ENCODE measurements at places on chromosomes 1 and 21. TPM values are rescaled to one million over a fixed set of nuclear protein-coding genes. Genes with fewer than 3 reads are reported as not detected.

GRCh38 chr1:221868593-221869303 lies 126.9 kb upstream of the DUSP10 start:
- DNase-seq = peak; percentile 61

GRCh38 chr1:204025917-204026707 lies 46.8 kb upstream of the SOX13 start:
- DNase-seq = no peak

GRCh38 chr1:209869291-209870149 lies 41.7 kb downstream of the UTP25 start:
- DNase-seq = no peak

GRCh38 chr21:41948078-41948895 lies 5.5 kb downstream of the C2CD2 start:
- DNase-seq = no peak

DNA sequence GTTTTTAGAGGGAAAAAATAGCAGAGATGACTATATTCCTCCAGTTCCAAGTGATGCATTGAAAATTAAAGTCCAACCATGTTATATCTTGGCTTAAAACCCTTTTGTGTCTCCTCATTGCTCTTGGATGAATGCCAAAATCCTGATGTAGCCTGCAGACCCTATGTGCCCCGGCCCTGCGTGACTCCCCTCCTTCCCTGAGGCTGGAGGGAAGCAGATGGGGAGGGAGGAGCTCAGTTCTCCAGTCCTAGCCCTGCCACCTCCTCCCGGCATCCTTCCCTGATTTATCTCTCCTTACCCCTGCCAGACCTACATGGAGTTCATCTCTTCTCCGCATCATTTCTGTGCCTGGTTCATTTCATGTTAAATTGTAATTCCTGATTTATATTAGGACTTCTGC lies 397.4 kb downstream of the PTPRU start:
- no peak for DNase-seq

DNA sequence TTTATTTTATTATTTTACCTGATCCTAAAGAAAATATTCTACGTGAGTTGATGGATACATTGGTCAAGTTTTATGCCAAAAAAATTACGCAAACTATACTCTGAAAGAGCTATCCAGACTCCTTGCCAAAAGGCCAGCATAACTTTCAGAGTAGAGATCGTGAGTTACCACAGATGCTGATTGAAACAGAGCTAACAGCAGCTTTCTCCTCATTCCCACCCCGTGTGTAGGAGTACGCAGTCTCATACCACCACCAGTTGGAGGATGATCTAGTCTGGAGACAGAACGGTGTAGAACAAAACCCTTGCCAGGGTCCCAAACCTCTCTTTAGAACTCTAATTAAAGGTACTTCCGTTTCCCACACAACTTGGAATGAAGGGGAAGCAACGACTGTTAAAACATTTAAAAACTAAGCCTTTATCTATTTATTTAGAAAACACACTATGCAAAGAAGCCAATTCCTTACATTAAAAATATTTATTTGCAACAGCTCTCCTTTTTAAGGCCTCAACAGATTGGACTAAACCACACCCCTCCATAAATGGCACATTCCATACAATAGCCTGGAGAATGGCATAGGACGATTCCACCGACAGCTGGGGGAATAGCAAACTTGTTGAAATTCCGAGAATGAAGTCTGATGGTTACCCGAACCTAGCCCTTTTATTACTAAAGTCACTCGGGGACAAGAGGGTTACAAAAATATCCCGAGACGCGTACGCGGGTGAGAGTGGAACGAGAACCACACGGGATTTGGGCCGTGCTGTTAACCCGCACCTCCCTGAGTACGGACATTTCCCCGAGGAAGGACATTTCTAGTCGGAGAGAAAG lies 1.4 kb downstream of the NUCKS1 start:
- peak; percentile 85 for DNase-seq

GRCh38 chr1:63575340-63575826 lies 17.8 kb upstream of the PGM1 start:
- peak; percentile 30 for DNase-seq

DNA sequence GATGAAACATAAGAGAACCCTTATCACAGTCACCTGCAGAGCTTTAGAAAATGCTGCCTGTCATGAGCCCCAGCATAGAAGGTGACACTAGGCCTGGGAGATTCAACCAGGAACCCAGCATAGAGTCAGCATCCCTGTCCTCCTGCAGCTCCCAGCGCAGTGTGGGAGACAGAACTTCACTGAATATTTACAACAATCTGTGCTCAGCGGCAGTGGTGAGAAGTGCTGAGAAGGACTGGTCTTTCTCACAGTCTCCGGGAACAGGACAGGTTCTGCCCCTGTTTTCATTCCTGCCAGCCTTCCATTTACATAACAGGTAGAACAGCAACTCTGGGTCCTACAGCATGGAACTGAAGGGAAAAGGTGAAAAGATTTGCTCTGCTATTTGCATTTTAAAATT lies 83.5 kb upstream of the GADD45A start:
- no peak for DNase-seq

- no peak for DNase-seq
Measured at GRCh38 chr21:32951041-32951440, 74.7 kb upstream of the OLIG2 start.

- DNase-seq = peak; percentile 60
Measured at GRCh38 chr1:55204997-55205396, 10.2 kb downstream of the USP24 start.

GRCh38 chr1:48846441-48846840 lies 69.8 kb upstream of the BEND5 start:
- no peak for DNase-seq

DNA sequence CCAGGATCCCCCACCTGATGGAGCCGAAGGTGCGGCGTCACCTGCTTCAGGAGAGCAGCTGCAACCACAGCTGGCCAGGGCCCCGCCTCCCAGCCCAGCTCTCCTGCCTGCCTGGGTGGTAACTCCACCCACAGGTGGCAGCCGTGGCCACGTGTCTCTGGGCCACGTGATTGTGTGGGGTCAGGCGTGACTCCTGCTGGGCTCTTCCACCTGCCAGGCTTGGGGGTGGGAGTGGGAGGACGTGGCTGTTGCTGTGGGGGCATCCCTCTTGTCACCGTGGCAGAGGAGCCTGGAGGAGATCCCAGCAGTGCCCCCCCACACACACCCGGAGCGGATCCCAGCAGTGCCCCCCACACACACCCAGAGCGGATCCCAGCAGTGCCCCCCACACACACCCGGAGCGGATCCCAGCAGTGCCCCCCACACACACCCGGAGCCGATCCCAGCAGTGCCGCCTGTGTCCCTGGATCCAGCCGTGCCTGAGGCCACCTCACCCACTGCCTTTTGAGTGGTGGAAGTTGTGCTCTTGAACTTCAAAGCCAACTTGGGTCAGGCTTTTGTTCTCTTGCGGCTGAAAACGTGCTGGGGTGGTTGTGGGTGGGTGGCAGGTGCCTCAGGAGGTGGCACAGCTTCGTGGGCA lies 32.2 kb downstream of the POFUT2 start:
- no peak for DNase-seq

DNA sequence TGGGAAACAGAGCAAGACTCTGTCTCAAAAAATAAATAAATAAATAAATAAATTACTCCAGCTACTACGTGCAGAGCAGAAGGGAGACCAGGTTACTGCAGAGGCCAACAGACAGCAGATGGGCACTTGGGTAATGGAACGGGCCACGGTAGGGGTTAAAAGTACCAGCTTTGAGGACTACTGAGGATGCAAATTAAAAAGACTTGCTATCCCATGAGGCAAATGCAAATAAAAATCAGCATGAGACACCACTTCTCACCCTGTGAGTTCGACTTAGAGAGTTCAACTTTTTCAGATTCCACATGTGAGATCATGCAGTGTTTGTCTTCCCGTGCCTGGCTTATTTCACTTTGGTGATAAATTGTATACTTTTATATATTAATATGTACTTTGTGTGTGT lies 6.6 kb downstream of the SLC2A5 start:
- no peak for DNase-seq

- no peak for DNase-seq
Measured at GRCh38 chr1:201305815-201306214, 22.5 kb downstream of the PKP1 start.

DNA sequence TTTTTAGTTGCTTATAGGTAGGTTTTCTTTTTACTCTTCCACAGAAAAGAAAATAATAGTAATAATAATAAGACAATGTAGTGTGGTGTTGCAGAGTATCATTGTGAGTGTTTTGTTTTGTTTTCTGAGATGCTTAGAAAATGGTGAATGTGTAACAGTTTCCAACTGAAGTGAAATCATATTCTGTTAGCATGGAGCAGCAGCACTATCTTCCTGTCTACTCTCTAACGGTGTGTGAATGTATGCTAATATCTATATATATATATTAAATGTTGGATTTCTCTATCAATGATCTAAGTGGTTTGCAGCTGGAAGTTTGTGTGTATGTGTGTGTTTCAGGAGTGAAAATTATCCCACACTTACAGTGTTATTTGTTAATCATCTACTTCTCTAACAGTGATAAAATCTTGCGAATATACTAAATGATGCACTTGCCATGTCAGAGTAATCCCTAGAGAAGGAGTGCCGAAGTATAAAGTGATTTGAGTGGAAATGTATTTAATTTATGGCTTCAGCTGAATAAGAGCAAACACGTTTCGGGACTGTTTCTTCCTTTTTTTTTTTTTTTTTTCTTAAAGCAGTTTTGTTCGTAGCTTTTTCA lies 377 bp downstream of the SAMD13 start:
- DNase-seq = no peak

The RPTN gene
- total RNA-seq = not detected

The FNBP1L gene
- 5.8 TPM for total RNA-seq

The AIRE gene
- not detected for total RNA-seq

The ITLN2 gene
- total RNA-seq = not detected

The ATP6V1G3 gene
- 0.43 TPM for total RNA-seq
